HT-29 (cell line): ENCODE measurements at places on chromosomes 4 and X.

- no peak for DNase-seq
These were observed 4.2 kb upstream of the TMSB4X start for GRCh38 chrX:12970691-12971202.

DNA sequence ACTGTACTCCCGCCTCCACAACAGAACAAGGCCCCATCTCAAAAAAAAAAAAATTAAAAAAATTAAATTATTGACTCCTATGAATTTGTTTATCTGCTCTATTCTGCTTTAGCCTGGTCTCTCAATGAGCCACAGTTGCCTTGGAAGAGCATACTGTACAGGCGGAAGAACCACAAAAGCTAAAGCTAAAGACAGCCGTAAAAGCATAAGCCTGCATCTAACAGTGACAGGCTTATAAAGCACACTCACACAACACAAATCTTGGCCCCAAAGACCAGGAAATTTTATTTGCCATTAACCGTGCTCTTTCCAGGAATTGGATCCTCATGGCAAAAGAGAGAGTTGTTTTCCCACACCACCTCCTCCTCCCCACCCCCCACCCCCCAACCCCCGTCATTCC is 53.5 kb upstream of the KLF3 start:
- DNase-seq: no peak

DNA sequence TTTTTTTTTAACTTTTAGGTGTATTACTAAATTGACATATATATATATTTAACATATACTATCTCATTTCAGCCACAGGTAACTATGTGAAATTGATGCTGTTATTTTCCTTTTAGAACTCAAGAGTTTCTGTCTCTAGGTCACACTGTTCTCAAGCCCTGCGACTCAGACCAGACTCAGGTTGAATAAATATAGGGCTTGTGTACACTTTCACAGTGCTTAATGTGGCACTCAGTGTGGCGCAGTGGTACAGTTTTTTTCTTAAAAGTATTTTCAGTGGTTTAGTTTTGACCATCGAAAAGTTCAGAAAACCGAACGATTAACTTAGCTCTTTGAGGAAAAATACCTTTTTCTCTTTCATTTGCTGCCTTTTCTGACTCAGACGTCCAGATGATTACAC is 24.7 kb downstream of the PACRGL start:
- DNase-seq: no peak

DNA sequence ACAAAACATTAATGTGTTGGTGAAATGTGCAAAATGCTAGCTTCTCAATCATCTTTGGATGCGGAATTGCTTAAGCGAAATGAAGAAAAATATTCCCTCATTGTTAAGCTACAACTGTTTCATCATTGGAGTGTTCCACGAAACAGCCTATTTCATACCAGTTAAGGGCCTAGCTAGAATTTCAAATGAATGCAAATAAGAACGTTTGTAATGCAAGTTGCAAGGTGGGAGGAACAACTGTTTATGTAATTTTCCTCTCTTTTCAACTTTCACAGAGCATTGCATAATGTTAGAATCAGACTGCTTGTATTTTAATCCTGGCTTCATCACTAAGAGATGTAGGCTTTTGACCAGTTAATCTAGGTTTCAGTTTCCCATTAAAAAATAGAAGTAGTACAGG is 480.1 kb downstream of the IL1RAPL1 start:
- no peak for DNase-seq

GRCh38 chr4:98625399-98625798 is 33.0 kb downstream of the TSPAN5 start:
- no peak for DNase-seq

- DNase-seq: no peak
These were observed 127.2 kb upstream of the MAP3K15 start for GRCh38 chrX:19642241-19643109.
